ENCODE measurements at places on chromosomes 13 and 19.

- no peak for DNase-seq
Observed at GRCh38 chr19:32181216-32181920, 164.0 kb upstream of the ZNF507 start.

DNA sequence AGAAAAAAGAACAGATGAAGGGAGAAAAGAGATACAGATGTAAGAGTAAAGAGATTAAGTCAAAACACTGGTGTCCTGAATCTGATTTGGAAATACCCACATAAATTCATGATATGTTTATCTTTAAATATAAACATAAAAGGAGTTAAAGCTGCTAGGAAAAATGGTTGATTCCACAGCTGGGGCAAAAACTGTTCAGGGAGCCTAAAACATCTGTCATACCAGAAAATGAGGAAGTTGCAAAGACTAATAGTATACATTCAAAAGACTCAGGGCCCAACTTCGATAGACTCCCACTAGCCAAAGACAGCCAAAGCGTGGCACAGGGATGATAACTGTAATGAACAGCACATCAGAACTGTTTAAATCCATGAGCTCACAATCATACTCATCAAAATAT lies 62.0 kb downstream of the ABCC4 start:
- DNase-seq, result no peak

- no peak for DNase-seq
Observed at GRCh38 chr19:32339423-32339822, 6.0 kb upstream of the ZNF507 start.

GRCh38 chr13:113307491-113307890 lies 10.5 kb downstream of the LAMP1 start:
- DNase-seq, result no peak

GRCh38 chr13:101624210-101624922 lies 171.9 kb downstream of the ITGBL1 start:
- no peak for DNase-seq

DNA sequence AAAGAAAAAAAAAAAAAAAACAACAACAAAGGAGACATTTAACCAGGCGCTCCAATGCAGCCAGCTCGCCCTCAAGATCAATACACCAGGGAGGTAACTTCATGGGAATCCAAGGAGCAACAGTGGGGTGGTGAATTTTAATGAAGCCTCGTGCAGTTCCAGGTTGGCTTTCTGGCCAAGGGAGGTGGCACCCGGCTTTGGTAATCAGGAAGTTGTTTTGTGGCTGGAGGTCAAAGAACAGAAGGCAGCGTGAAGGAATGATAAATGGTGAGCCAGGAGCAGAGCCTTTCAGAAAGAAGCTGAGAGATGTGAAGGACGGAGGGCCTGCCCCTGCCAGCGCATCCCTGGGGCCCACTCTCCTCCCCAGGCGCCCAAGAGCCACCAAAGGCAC lies 188.2 kb upstream of the TSC22D1 start:
- no peak for DNase-seq

- no peak for DNase-seq
Observed at GRCh38 chr13:103213152-103213551, 146.9 kb upstream of the SLC10A2 start.

- no peak for DNase-seq
Observed at GRCh38 chr13:90806016-90806615, 541.4 kb upstream of the MIR17HG start.

GRCh38 chr13:25455146-25455545 lies 83.4 kb downstream of the ATP8A2 start:
- no peak for DNase-seq

DNA sequence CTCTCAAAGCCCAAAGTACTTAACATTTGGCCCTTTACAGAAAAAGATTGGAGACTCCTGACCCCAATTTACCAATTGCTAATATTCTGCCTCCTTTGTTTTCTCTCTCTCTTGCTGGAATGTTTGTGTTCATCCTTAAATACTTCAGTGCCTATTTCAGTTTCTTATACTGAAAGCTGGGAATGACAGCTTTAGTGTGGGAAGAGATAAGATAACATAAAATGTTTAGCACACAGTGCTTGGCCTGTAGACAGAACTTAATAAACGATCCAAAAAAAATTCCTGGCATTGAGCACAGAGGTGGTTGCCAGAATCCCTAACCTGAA lies 3.0 kb upstream of the PLEKHF1 start:
- no peak for DNase-seq

- DNase-seq, result no peak
Observed at GRCh38 chr13:81409284-81409683, 1068.4 kb upstream of the SPRY2 start.

DNA sequence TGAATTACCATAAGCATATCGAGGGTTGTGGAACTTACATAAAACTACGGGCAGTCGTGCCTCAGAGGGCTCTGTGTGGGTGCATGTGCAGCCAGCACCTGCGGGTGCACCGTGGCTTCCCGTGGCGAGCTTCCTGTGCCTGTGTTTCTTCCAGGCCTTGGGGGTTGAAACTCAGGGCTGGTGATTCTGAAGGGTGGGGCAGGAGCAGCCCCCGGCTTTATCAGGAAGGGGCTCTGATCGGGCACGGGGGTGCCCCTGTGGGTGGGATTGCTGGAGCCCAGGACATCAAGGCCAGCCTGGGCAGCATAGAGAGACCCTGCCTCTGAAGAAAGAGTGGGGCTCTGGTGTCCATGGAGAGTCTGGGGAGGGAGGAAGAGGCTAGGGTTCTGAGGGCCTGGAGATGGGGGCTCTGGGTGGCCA lies 11.1 kb downstream of the ATP4B start:
- no peak for DNase-seq
